ENCODE measurements at places on chromosomes 3 and 15.

- DNase-seq, result no peak
Measured at GRCh38 chr3:50971487-50971924, 296.8 kb downstream of the DOCK3 start.

DNA sequence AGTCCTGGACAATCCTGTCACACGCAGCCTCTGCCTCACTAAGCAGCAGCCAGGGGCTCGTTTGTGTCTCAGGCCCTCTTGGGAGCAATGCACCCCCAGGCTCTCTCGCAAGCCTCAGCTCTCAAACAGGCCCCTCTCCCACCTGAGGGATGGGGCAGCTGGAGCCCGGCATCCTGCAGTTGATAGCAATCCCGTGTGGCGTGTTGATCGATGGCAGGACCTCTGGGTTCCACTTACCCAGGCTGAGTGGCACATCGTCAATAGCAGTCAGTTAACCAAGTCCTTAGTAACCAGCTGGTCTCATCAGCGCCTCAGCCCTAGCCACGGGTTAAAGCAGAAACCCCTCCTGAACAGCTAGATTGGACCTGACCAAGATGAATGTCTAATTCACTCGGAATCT is 36.5 kb upstream of the PLXNA1 start:
- no peak for DNase-seq

GRCh38 chr3:3560591-3561311 is 238.5 kb upstream of the LRRN1 start:
- no peak for DNase-seq

- no peak for DNase-seq
Measured at GRCh38 chr15:45332694-45333093, 45.6 kb downstream of the GATM start.

DNA sequence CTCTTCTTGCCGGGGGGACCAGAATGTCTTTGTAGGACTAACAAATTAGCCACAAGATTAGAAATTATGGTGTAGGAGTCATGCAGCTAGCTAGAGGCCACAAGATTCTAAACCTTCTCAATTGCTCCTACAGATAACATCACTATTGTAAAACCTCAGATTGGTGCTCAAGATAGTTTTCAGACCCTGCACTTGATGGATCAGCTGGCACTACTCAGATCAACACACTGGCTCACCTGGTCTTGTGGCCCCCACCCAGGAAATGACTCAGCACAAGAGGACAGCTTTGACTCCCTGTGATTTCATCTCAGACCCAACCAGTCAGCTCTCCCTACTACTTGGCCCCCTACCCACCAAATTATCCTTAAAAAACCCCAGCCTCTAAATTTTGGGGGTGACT is 124.1 kb upstream of the RASGRP1 start:
- DNase-seq, result no peak

GRCh38 chr3:185701611-185702261 is 115.6 kb downstream of the SENP2 start:
- DNase-seq, result no peak

- DNase-seq, result peak; percentile 31
Measured at GRCh38 chr3:132180337-132180791, 136.8 kb upstream of the ACP3 start.

DNA sequence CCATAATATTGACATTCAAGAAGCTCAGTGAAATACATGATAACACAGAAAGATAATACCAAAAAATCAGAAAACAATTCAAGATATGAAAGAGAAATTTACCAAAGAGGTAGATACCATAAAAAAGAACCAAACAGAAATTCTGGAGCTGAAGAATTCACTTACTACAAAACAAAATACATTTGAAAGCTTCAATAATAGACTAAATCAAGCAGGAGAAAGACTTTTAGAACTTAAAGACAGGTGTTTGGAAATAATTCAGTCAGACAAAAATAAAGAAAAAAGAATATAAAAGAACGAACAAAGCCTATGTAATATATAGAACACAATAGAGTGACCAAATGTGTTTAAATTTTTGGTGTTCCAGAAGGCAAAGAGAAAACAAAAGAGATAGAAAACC is 158.7 kb downstream of the MOBP start:
- DNase-seq, result no peak

DNA sequence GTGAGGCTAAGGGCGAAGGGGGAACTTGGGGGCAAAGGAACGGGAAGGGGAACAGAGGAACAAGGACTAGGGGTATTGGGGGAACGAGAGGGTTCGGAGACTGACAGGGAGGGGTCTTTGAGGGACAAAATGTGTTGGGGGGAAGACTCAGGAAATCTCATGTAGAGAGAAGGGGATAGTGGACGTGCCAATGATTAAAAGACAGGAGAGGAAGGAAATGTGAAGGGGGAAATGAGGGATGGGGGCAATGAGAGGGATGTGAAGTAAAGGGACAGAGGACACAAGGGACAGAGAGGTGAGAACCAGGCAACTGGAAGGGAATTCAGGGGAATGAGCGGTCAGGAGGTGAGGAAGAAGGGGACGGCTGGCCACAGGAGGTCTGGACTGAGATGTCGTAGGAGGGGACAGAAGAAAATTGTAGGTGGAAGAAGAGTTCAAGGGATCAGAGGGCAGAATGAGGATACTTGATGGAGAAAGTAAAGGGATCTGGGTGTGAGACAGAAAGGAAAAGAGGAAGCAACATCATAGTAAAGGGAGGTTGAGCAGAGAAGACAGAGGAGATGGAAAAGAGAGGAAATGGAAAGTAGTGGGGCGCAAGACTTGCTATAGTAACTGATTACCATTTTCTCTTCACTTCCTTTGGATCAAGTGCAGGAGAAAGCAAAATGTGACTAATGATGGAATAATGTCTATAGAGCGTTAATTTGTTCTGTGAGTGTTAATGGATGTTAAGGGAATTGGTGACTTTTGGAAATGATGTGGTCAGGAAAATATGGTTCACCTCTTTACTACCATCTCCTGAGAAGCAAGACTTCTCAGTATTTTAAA is 749 bp downstream of the RAB8B start:
- no peak for DNase-seq

DNA sequence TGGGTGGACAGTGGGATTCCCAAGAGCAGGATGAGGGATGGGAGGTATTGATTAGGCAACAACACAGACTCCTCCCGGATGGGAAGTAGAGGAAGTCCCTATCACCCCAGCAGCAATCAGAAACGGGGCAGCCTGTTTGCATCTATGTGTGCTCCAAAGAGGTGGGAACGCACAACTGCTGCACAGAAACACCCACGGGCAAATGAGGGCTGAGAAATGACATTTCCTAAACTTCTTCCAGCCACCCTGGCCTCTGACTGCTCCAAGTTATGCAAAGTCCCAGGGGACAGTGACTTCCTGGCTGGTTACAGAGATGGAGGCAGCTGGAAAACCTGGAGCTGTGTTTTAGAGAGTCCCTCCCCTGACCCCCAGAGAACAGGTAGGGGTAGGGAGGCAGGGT is 42.6 kb downstream of the HCN4 start:
- DNase-seq, result no peak

- DNase-seq, result no peak
Measured at GRCh38 chr3:78647726-78648125, 1120.1 kb downstream of the ROBO1 start.

GRCh38 chr3:139113231-139113992 is 68.7 kb upstream of the PRR23C start:
- DNase-seq, result no peak

DNA sequence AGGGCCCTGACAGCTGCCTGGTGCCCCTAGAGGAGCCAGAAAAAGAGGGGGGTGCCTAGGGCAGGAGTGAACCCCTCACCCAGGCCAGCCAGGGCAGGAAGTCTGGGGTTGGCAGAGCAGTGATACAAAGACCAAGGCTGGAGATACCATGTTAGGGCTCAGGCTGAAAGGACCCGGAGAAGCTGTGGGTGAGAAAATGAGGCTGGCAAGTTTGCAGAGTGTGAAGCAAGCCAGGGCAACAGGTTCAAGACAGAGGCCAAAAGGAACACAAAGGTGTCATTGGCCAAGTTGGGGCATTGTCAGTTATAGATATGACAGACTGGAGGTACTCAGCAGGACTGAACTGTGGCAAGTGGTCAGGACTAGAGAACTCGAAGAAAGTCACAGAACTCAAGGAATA is 40.6 kb upstream of the IREB2 start:
- DNase-seq, result no peak

DNA sequence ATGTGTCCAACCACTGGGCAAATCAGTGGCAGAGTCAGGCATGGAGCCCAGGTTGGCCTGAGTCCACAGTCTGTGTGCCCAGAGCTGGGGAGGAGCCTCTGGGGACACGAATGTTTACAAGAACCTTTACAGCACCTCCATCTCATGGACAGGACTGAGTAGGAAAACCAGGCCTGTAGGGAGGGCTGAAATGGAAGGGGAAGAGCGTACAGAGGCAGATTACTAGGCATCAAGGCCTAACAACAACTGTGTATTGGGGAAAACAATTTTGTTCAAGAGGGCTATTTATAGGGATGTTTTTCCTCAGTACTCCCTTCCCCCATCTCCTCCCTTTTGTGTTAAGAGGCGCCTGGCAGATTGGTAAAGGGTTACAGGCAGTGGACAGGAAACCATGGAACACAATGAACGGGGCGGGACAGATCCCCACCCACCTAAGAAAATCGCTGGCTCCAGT is 15.1 kb upstream of the ARHGAP31 start:
- no peak for DNase-seq

DNA sequence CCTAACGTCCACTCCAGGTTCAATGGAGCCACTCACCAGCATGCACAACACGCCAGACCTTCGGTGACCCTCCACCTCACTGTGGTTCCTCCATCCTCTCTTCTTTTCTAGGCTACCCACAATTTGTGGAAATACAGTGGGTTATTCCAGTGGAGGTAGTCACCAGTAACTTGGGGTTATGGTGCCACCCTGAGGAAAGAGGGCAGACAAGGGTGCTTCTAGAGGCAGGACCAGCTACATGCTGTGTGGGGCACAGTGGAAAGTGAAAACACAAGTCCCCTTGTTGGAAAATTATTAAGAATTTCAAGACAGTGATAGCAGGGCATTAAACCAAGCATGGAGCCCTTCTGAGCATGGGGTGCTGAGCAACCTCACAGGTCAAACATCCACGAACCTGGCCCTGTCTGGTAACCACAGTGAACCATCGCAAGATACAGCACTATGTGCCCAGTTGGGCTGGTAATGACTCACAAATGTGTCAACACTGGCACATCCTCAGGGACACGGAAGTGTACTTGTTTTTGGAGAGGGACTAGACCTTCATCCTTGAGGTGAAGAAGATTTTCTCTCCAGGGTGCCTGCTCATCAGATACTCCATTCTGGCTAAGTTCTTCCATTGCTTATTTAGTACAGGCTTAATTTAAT is 166.7 kb downstream of the STT3B start:
- DNase-seq, result no peak

DNA sequence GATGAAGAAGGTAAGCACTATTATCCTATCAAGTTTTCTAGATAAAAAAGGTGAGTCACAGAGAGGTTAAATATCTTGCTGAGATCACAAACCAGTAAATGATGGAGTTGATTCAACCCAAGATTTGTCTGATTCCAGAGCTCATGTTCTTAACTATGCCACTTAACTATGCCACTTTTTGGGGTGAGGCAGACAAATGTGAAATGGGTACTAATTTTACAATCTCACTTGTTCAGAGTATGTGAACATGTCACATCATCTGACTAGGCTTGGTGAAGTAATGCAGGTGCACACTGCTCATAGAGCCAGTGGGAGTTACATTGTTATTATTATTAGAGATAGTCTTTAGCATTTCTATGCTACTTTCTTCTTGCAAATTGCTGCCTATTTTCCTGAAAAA is 2.0 kb downstream of the DRD3 start:
- no peak for DNase-seq

- peak; percentile 4 for DNase-seq
Measured at GRCh38 chr3:60854791-60855190, 396.5 kb downstream of the FHIT start.

DNA sequence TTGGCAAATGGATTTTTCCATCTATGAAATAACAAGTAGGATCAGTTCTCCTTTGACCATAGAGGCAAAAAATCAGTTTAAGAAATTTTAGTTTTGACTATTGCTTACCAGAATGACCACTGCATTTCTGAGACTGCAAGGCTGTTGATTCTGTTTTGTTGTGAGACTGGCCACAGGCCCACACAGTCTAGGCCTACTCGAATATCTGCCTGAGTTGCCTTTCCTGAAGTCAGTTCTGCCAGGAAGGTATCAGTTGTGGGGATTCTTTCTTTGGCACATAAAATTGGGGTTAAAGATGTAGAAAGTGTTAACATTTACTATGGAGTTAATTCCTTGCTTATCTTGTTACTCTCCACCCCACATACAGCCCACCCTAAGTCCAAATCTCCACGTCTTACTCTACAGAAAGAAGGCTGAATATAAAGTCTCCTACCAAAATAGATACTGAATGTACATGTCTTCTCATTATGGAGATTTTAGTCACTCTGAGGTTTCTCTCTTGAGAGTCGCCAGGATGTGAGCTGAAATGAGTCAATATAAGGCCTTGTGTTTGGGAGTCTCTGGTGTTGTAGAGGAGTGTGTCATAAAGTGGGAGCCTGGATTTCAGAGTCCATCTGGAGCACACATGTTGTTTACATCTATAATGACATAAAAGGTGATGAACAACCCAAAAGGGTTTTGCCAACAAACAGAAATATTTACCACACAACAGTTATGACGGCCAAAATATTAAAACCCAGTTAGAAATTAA is 45.0 kb upstream of the WWTR1 start:
- DNase-seq, result peak; percentile 79

DNA sequence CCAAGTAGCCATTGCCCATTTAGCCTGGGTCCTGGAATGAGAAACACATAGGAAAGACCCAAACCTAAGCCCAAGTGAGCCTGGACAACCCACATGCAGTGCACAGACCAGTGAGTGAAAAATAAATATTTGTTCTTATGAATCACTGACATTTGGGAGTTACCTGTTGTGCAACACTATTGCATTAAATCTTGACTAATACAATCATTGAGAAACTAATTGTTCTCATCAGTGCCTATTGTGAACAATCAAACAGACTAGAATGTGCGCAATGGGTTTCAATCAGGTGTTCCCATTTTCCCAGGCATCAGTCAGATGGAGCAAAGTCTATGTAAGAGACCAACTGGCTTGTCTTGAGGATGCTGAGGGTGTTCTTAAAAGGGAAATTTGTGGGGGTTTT is 54.7 kb upstream of the CNOT10 start:
- no peak for DNase-seq

DNA sequence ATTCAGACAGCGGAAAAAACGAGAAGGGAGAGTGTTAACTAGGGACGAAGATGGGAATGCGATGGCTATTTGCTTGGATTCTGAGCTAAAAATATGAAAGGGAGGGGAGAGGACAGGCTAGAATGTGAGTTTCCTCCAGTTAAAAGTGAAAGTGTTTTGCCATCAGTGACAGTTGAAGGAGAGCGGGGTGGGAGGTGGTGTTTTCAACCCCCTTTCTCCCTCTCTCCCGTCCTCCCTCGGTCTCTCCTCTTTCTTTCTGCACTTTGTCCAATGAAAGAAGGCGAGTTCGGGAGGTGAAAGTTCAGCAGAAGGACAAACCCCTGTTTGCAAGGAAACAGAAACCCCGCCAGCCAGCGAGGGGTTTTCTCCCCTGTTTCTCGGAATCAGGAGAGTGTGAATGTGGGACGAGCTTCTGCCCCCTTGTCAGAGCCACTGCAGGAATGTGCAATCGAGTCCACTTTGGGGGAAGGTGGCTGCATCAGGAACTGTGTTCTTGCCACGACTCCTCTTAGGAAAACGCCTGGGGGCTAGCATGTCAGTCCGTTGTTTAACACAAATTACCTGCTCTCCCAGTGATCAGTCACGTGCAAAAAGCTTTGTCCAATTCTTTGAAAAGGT is 975 bp upstream of the FOXP1 start:
- no peak for DNase-seq

Measured in AG09309 (cell line).